Lower leg skin (tissue), 4 donors: ENCODE measurements at places on chromosomes 7 and 10. TPM values are rescaled to one million over a fixed set of nuclear protein-coding genes. Genes with fewer than 3 reads are reported as not detected.

The RALA gene
- total RNA-seq, result 20.5 TPM

The PCDH15 gene
- not detected for total RNA-seq

The SEMA3E gene
- 4.0 TPM for total RNA-seq

The SPDYE6 gene
- not detected for total RNA-seq

The PTPRZ1 gene
- total RNA-seq, result 26.1 TPM

The EGR2 gene
- total RNA-seq, result 23.8 TPM

The ADCK2 gene
- 49.0 TPM for total RNA-seq

The SRI gene
- 41.9 TPM for total RNA-seq

The PAX2 gene
- not detected for total RNA-seq

The UBN2 gene
- 21.7 TPM for total RNA-seq

The CELF2 gene
- 21.1 TPM for total RNA-seq

The CALCR gene
- total RNA-seq, result 0.10 TPM

DNA sequence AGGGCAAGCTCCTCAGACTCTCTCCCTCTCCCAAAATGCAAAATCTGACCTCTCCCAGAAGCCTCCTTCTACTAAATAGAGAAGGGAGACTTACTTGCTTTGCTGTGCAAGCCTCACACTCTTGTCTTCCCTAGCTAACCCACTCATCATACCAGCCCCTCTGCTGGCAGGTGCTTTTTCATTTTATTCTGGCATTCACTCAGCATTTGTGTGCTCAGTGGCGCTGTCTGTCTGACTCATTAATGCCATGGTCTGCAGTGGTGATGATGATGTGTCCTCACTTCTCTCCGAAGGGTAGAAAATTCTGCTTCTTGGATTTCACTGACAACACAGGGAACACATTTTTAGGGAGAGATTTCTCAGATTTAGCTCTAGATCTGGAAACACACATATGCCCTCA lies 22.0 kb upstream of the BTRC start:
- no peak for DNase-seq

GRCh38 chr10:42933448-42934340 lies 143.2 kb upstream of the RET start:
- no peak for DNase-seq

GRCh38 chr7:101362334-101363195 lies at the start of gene COL26A1:
TSS of gene COL26A1 (plus strand) at chr7:101362875. CDS start at chr7:101363033, 158 bp downstream.
- DNase-seq, result no peak

DNA sequence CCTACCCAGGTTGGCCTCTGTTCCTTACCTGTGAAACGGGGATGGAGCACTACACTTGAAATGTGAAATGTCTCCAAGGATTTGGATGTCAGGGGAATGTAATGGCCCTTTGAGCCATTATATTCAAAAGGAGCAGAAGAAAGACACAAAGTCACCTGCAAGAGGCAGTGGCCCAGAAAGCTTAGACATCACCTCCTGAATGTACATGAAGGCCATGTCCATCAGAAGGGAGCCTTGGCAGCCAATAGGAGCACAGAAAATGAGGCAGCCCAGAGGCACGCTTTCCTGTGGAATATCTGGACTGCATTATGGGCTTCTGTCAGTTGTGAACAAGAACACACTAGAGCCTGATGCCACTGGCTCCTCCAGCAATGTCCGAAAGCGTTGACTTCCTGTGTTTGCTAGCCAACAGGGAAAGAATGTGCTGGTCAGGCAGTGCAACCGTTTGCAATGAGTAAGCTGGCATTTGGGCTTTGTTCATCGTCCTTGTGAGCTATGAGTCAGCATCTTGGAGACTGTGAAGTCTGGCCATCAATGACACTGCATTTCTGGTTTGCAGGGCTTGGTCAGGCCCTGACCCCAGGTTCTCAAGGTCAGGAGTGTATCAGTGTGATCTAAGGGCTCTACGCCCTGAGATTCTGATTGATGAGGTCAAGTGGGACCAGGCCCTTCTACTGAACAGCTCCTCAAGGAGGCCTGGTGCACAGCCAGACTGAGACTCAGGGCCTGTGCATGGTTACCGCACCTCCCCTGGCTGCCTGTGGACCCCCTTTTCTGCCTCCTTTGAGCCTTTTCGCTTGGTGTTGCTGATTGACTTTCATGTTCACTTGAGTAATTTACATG lies 222.4 kb downstream of the RPS24 start:
- no peak for DNase-seq

DNA sequence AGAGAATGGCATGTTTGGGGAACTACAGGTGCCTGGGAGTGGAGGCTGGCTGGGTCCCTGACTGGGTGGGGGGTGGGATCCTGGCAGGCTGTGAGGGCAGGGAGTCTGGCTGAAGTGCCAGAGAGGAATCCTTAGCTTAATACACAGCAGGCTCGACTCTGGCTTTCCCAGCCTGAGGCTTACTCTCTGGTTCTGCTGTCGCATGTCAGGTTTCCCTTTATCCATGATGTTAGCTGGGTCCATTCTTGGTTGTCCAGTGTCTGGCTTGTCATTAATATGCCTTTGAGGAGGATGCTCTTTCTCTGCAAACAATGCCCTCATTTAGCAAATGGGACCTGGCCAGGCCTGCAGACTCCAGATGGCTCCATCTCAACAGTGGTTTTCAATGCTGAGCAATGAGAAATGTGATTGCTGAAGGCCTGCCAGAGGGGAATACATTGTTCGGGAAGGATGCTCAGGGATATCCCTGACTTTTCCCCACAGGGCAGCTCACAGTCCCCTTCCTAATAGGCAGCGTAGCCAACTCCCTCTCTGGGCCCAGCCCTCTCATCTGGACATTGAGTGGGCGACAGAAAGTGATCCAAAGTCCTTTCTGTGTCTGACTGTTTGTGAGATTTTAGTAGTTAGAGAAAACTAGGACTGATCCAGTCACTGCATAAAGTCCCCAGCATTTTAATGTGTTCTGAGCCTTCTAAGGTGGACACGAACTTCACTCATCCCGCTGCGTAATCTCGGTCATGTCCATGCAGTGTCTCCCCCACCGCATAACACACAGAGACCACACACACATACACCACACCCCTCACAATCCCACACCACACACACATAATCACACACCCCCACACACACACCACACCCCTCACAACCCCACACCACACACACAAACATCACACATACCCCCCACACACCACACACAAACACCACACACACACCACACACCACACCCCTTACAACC lies 124.9 kb downstream of the ANLN start:
- peak; percentile 49 for DNase-seq

DNA sequence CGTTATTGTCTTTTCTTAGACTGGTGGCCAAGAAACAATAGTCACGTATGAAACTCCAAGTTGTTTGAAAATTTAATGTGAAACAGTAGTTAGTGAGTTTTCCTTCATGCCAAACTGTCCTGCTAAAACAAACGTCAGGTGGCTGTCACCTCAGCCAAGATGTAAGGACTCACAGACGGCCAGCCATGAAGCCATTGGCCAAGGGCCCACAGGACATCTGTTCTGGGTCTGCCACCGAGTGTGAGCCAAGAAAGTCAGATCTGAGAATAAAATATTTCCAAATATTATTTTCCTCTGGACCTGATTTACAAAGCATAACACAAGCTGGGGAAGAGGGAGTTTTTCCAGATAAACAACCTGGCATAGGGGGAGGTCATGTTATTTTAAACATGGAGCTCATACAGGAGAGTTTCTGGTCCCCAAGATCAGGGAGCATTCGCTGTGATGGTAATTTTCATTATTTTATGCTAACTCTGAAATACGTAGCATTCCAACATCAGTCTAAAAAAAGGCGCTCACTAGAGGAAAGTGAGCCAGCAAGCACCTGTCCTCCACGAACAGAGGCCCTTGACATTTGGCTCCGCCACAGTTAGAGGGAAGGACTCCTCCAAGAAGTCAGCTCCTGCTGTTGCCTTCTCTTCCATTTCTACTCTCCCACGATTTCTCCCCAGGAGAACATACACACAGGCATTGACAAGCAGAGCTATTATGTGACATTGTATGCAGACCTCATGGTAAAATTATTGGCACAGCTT lies 38.9 kb upstream of the LANCL2 start:
- DNase-seq, result no peak

DNA sequence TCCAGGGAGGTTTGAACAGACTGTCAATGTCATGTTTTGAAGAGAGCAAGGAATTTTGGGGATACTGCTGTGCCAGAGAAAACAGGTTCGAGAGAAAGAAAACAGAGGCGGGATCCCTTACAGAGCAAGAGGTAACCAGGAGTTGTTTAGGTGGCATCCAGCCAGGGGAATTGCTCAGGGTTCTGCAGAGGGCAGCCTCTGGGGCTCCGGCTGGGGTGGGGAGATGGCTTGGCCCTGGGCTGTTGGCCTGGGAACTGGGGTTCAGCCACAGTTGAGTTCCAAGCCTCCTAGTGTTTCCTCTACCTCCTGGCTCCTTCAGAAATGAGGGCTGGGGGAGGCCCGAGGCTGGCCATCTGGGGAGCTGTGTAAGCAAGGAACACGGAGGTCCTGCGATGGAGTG lies 68.0 kb downstream of the CAMK1D start:
- no peak for DNase-seq

- DNase-seq, result no peak
Observed at GRCh38 chr7:89798599-89798996, 355.7 kb upstream of the STEAP1 start.

DNA sequence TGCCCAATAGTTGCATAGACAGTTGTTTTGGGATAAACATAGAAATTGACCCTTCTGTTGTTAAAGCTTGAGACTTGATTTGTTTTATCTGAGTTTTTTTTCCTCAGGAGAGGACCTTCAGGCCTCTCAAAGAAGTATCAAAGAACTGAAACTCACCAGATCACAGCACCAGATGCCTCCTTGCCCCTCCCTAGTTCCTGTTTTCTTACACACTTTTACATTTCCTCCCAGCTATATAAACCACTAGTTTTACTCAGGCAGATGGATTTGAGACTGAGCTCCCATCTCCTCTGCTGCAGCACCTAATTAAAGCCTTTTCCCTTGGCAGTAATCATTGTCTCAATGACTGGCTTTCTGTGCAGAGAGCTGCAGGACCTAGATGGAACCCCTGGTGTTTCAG lies 150.6 kb upstream of the NRG3 start:
- DNase-seq, result no peak

DNA sequence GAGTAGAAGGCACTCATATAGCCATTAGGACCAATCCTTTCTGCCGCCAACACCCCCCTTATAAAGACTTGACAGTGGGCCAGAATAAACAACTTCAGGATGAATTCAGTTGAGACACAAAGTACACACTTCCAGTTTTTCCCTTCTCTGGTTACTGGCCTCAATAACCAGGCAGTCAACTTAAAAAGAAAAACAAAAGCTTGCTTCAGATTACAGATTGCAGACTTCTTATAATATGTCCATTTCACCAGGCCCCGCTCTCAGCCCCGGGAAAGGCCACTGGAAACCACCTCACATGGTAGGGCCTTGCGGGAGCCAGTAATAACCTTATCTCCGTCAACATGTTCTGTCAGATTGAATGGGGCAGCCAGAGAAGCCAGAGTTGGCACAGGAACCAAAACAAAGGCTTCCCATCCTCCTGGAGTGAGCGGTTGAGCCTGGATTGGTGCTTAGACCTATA lies 108.8 kb downstream of the EGFR start:
- no peak for DNase-seq

DNA sequence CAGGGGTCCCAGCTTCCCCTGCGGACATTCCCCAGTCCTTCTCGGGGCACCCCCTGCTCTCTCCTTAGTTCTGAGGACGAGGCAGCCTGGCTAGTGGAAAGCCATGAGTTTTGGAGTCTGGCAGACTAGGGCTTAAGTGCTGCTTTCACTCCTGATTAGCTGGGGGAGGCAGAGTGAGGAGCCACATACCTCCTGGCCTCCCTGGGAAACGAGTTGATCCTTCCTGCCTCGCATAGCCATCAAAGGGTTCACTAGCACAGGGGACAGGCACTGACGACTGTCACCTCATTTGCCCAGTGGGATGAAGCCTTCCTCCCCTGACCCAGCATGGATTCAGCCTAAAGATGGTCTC lies 402.5 kb downstream of the RPS24 start:
- no peak for DNase-seq

DNA sequence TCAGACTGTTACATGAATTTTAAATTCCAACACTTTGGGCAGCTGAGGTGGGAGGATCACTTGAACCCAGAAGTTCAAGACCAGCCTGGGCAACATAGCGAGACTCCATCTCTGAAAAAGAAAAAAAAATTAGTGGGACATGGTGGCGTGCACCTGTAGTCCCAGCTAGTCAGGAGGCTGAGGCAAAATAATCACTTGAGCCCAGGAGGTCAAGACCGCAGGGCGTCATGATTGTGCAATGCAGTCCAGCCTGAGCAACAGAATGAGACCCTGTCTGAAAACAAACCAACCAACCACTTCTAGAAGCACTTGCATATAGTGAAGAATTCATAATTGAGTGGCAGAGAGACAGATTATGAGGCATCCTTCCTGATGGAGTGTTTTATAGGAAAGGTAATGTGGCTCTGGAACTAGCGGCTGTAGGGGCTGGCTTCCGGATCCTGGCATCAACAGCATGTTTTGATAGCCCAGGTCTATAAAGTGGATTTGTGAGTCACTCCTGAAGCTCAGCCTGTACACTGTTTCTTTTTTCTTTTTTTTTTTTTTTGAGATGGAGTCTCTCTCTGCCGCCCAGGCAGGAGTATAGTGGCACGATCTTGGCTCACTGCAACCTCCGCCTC lies 40.3 kb upstream of the RSBN1L start:
- DNase-seq, result no peak

GRCh38 chr10:35821339-35821911 lies 179.3 kb upstream of the FZD8 start:
- DNase-seq, result no peak

DNA sequence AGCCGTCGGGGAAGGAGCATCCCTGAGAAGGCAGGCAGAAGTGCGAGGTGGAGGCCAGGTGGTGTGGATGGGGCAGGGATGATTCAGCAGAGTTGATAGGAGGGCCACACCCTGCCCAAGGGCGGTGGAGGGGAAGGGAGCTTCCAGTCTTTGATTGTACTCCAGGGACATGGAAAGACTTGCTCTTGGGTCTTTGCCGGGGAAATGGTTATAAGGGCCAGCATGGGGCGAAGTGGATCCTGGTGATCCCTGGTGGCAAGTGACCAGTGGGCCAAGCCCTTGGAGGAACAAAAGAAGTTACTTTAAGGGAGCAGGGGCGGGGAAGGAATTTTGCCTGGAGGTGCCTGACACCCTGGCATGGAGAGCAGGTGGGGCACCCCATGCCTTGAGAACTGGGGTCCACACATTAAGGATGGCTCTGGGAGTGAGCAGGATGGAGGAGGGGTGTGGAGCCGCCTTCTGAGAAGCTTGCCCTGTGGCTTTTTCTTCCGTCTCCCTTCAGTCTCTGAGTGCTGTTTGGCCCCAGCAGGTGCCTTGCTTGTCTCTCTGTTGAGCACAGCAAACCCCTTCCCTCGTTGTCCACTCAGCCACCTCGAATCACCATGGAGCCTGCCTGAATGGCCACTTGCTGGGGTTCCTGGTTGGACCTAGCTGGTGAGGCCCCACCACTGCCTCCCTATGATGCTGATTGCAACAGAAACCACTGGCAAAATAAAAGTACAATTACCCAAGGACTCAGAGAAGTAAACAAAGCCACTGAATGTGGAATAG lies 83.9 kb downstream of the RAMP3 start:
- DNase-seq, result no peak

DNA sequence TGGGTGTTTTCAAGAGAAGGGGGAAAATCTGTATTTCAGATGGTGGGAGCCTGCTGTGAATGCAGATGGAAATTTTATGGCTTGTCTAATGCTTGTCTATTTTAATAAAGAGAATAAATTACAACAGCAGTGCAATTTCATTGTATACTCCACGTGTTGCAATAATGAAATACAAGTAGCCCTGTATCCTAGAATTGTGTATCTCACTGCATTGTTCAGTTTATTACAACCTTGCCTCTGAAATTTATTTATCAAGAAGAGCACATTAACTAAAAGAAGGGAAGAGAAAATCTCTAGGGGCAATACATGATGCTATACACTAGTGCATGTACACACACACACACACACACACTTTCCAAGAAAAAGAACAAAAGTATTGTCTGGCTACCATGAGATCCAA lies 21.8 kb downstream of the ANK3 start:
- DNase-seq, result no peak
